ENCODE measurements at places on chromosomes 12 and 14. TPM values are rescaled to one million over a fixed set of nuclear protein-coding genes. Genes with fewer than 3 reads are reported as not detected.

DNA sequence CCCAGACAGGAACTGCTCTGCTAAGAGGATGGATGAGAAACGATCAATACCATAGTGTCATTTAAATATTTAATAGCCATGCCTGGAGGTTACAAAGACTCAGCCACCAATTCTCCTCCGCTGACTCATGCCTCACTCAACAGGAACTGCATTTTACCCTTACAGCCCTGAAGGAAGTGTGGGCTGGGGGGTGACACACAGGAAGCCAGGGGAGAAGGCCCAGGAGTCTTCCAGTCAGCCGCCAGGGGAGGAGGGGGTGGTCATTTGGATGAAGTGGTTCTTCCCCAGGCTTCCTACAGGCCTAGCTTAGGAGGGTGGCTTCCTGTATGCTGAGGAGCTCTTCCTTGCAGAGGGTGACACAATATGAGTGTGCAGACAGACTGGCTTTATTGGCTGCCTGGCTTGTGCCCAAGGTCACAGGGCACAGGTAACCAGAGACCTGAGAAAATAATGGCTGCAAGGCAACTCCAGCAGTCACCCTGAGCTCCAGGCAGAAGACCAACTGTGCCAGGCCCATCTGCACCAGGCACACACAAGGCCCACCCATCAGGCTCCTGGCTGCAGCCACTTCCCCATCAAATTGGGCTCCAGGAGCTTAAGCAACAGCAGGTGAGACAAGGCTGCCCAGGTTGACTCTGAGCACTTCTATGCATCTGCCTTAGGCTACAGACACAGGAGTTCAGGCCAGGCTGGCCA is 30.6 kb upstream of the RPLP0 start:
- DNase-seq, result no peak

The MYF5 gene
- total RNA-seq, result not detected

DNA sequence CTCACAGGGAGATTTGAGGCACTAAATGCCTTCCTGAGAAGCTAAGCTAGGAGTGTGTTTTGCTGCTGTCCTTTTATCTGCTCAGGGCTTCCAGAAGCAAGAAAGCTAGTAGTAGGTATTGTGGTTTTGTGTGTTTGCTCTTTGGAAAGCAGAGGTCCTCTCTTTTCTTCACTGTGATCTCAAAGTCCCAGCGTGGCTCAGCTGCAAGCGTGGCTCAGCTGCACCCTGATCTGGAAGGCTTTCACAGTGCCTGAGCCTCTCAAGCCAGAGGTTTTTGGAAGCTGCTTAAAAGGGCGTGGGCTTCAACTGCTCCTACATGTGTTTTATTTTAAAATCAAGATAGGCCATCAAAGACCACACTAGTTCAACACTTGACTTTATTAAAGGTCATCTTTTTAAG is 337.4 kb upstream of the RGS6 start:
- DNase-seq, result no peak

DNA sequence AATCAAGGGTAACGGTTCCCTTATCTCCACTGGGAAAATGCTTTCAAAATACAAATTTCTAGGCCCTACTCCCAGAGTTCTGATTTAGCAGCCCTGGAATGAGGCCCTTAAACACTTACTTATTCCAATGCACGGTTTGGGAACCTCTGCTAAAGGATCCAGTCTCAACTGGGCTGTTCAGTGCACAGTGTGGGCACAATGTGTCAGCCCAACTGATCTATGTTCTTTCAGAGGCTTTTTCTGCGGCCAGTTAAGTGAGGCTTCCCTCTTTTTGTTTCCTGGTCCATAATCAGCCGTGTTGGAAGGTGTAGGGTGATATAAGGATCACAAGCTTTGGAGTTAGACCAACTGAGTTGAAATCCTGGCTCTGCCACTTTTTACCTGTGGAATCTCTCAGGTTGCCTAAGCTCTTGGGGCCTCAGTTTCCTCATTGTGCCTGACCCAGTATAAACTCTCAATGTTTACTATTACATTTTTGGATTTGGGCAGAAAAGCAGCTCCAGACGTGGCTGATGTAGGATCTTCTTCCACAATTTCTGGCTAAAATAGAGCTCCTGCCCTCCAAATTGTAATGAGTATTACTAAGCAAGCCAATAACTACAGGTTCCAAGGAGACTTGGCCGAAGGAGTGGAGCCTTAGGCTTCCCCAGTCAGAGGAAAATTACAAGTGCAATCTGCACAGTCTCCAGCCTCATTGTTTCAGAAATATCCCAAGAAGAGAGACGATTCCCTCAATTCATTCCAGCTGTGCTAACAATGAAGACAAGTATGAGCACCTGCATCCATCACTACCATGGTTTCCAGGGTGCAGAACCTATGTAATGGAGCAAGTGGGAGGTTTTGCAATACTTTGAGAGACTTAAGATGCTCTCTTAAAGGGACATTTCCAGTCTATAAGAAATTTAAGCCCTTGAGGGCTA is 2.3 kb upstream of the ANGEL1 start:
- DNase-seq, result peak; percentile 54

- peak; percentile 85 for DNase-seq
These were observed 336.3 kb downstream of the NOVA1 start for GRCh38 chr14:26261368-26262122.

DNA sequence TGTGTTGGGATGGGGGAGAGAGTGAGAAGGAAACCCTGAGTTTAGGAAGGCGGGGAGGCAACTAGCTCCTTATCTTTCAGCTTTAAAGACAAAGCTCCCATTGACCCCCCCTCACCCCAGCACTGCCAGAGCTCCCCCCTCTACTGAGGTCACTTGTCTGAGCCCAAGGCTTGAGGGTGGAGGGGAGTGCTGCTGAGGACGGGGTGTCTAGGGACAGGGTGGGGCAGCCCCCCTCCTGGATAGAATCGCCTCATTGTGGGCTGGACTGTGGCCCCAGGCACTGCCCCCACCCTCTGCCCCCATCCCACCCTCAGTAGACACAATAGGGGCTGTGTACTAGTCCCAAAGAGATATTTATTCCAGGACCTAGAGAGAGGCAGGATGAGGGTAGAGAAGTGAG is 3.0 kb downstream of the ERBB3 start:
- peak; percentile 10 for DNase-seq

GRCh38 chr12:50606675-50607375 is 102.0 kb downstream of the DIP2B start:
- no peak for DNase-seq

All from spinal cord (tissue), 10 donors.